ENCODE measurements at places on chromosomes 1 and 21. TPM values are rescaled to one million over a fixed set of nuclear protein-coding genes. Genes with fewer than 3 reads are reported as not detected.

DNA sequence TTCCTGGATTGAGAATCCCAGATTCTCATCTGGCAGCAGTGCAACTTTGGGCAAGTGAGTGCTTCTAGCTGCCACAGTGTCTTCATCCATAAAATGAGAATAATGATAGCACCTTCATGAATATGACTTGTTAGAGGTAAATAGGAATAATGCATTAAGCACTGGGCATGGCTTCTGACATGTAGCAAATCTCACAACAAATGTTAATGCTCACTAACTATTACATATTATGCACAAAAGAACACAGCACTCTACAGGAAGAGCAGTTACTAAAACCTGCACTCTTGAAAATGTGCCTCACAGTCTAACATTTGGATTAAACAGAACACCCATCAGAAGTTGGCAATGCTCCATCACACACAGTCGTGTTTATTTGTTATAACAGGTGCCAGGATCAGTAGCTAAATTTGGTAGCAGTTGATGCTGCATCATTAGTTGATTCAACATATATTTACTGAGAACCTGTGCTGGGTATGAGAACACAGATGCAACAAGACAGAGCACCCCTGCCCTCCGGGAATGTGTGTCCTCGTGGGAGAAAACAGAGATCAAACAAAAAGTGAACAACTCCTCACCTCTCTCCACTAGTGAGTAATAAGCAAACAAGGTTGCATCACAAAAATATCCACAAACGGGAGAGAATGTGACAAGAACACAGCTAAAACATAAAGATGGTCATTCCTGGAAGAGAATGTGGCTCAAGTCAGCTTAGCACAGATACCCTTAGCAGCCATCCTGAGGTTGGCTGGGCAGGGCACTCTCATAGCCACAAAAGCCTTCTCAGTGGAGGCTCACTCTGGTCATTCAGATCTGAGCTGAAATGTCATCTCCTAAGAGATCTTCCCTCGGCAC lies 26.2 kb upstream of the LBR start:
- no peak for DNase-seq

DNA sequence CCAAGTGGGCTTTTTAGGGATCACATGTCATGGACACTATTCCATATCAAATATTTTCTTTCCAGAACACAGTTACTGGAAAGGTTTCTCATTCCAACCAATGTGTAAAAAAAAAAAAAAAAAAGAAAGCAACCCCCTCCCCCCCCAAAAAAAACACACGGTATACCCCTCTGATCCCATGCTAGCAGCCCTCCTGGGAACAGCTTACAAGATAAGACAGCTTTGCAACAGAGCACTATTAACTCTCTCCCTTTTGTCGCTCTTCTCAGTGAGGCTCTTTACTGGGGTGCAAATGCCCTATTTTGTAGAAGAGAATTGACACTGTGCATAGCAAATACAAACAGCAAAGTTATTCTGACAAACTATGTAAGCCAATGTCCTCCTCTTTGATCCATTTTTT lies 161.2 kb downstream of the NTMT2 start:
- no peak for DNase-seq

- no peak for DNase-seq
Measured at GRCh38 chr1:77631302-77631701, 51.2 kb downstream of the ZZZ3 start.

DNA sequence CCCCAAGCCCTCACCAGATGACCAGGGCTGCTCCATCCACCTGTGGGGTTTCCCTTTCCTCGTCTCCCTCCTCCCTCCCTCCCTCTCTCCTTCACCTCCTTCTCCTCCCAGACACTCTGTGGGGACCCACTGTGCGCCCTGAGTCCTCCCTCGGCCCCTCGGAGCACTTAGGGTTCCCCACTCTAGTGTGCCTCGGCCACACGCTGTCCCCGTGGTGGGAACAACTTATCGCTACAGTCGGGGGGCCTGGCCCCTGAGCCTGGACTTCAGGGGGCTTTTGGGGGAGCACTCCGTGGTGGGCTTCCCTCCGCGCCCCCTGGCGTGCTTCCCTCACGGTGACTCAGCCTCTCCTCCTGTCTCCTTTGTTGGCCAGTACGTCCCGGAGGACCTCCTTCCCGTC lies 27.5 kb downstream of the CSTB start:
- DNase-seq = no peak

- peak; percentile 79 for DNase-seq
Measured at GRCh38 chr1:116485071-116485735, 85.6 kb downstream of the CD58 start.

DNA sequence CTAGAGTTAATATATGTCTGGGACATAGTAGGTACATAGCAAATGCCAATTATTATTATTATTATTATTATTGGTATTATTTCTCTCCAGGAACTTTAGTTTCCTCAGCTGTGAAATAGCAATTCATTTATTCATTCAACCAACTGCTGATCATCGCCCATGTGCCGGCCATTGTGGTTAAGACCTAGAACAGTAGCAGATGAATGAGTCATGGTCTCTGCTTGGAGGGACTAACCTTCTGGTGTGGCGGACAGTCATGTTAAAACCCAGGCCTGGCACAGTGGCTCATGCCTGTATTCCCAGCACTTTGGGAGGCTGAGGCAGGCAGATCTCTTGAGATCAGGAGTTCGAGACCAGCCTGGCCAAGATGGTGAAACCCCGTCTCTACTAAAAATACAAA lies 23.8 kb upstream of the LDLRAP1 start:
- DNase-seq = no peak

- no peak for DNase-seq
Measured at GRCh38 chr21:31201548-31201947, 142.5 kb downstream of the TIAM1 start.

GRCh38 chr1:206633708-206634121 lies 1.6 kb upstream of the DYRK3 start:
- DNase-seq = no peak

GRCh38 chr1:53381790-53382401 lies 54.0 kb upstream of the LRP8 start:
- DNase-seq = no peak

DNA sequence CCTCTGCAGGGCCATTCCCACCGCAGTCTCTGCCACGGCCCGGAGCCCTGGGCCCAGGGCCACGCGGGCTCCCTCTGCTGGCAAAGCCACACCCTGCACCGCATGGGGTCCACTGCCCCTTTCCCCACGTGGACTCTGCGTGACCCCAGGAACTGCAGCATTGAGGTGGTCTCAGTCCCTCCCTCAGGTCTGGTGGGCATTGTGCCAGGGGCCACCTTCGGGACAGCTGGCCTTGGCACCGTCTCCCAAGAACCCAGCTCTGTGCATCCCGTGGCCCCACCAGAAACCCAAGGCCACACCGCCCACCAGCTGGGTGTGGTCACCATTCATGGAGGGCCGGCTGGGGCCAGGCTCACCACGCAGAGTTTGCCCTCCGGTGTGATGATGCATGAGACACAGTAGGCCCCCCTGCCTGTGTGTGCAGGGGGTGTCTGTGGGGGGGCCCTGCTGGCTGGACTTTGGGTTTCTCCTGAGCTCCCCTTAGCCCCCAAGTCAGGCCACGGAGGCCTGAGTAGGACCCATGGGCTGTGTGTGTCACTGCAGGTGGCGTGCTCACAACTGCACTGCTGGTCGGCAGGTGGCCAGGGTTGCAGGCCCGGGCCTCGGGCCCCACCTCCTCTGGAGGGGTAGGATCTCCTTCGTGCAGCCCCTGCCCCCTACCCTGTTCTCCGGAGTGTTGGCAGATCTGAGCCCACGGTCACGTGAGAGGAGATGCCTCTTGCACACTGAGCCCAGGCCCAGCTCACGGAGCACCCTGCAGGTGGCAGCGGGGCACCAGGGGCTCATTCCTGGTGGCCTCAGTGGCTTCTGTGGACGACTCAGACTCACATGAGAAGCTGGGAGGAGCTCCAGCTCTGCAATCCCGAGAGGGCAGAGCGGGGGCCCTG lies 5.8 kb downstream of the VWA1 start:
- peak; percentile 44 for DNase-seq

DNA sequence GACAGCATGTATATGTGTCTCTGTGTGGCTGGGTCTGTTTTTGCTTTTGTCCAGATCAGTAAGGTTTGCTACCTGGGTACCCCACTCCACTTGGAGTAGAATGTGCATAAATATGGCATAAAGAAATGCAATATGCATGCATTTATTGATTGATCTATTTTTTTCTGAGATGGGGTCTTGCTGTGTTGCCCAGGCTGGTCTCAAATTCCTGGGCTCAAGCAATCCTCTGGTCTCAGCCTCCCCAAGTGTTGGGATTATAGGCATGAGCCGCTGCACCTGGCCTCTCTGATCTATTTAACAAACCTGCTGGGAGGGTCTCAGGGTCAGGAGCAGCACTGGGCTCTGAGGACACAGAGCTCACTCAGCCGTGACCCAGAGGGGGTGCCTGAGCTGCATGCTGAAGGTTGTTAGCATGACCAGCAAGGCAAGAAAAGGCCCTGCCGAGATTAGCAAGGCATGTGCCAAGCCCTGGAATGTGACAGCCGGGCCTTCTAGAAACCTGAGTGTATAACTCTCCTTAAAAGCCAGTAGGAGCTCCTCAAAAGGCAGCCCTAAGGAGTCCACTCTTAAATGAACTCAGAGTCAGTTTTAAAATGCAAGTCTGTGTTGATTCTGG lies 22.5 kb downstream of the PCSK9 start:
- peak; percentile 5 for DNase-seq

- no peak for DNase-seq
Measured at GRCh38 chr1:36725151-36725550, 242.4 kb upstream of the CSF3R start.

GRCh38 chr1:29380532-29380931 lies 144.2 kb downstream of the PTPRU start:
- no peak for DNase-seq

- DNase-seq = no peak
Measured at GRCh38 chr1:207248544-207249198, 72.8 kb upstream of the CD55 start.

- DNase-seq = no peak
Measured at GRCh38 chr1:44557778-44558177, 116.5 kb downstream of the TMEM53 start.

DNA sequence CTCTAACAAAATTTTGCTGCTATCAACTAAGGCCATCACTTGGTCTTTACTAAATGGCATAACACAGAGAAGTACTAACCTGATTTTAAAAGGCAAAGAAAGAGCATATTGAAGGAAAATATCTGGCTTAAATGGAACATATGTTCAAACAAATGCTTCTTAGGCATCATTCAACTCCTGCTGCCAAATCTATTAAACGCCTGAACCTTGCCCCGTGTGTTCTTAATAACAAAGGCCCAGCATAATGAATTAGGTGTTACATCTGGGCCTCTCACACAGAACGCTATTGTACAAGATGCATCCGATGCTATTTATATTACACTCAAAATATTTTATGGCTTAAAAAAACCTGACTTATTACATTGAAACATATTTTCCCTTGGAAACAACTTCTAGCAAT lies 48.4 kb downstream of the B3GALNT2 start:
- DNase-seq = no peak

GRCh38 chr1:171468120-171468750 lies 17.1 kb upstream of the PRRC2C start:
- no peak for DNase-seq

- DNase-seq = no peak
Measured at GRCh38 chr1:34403156-34403555, 226.4 kb downstream of the C1orf94 start.

GRCh38 chr21:35291973-35292627 lies 243.0 kb upstream of the RUNX1 start:
- no peak for DNase-seq

GRCh38 chr1:90074970-90075391 lies 80.1 kb downstream of the ZNF326 start:
- no peak for DNase-seq

GRCh38 chr1:9589144-9589718 lies 520 bp downstream of the TMEM201 start:
- DNase-seq = peak; percentile 74

DNA sequence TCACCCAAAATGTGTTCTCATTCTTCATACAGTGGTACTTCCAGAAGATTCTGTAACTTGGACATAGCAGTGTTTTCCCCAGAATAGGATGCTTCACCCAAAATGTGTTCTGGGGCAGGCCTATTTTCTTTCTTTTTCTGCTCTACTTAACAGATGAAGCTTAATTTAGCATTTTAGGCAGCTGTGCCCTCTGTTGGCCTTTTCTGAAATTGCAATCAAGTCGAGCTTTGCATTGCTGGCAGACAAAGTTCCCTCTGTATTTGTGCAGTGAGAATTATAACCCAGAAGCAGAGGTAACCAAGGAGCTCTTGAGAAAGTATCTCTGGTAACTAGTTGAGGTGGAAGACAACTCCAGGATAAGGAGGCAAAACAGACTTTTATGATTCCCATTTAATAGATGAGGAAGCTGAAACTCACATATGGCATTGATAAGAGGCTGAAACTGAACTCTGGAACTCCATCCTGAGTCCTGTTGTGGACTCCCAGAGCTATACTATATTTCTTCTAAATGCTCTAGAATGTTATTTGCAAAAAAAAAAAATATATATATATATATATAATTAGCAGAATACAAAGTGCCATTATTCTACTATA lies 50.3 kb upstream of the L1TD1 start:
- no peak for DNase-seq

- DNase-seq = peak; percentile 96
Measured at GRCh38 chr1:7265771-7266371, 480.6 kb downstream of the CAMTA1 start.

- DNase-seq = no peak
Measured at GRCh38 chr1:171257607-171258076, 9.3 kb downstream of the FMO1 start.

DNA sequence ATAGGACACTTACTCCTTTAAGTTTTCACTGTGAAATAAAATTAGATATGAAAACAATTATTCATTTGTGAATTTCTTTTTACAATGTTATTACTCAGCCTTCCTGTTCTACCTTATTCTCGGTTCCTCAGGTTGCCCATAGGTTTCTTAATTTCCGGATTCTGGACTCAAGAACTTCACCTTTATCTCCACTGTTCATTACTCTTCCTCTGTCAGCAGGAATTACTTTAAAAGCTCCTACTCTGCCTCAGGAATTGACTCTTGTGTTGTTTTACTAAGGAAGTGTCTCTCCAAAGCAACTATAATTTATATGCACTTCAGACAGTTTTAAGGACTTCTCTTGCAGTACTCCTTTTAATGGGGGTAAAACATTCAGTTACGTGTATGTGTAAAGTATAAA lies 123.8 kb downstream of the OSBPL9 start:
- no peak for DNase-seq

DNA sequence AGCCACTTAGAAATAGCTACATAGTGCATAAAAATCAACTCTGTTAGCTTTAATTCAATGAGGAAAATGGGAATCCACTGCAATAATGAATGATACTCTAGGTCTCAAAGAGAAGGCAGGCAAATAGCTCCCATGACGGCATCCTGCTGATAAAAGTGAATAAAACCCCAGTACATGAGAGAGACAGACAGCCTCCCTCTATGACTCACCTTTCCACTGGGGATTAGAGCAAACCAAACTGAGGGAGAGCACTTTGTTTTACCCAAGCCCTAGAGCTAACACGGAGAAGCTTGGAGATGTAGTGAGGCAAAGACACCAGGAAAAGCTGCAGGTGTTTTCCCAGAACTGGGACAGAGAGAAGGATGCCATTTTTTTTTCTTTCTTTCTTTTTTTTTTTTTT lies 621.9 kb downstream of the LRRIQ3 start:
- no peak for DNase-seq

- no peak for DNase-seq
Measured at GRCh38 chr1:168134132-168134531, 2.6 kb downstream of the GPR161 start.

GRCh38 chr1:88141499-88142074 lies 542.5 kb upstream of the PKN2 start:
- no peak for DNase-seq

Gene SYCP1
- polyA plus RNA-seq = not detected

Gene SPRR2A
- 0.68 TPM for polyA plus RNA-seq

Gene FAM163A
- 0.28 TPM for polyA plus RNA-seq

Gene SERPINC1
- polyA plus RNA-seq = not detected

Gene C1orf87
- not detected for polyA plus RNA-seq

Gene SLC25A34
- 6.9 TPM for polyA plus RNA-seq

Gene LRRN2
- 1.1 TPM for polyA plus RNA-seq
